ENCODE measurements at places on chromosomes 3 and 15.

GRCh38 chr3:197575362-197575761 is 19.6 kb upstream of the BDH1 start:
- no peak for DNase-seq

- no peak for DNase-seq
Observed at GRCh38 chr3:4496087-4496452, 2.9 kb downstream of the ITPR1 start.

DNA sequence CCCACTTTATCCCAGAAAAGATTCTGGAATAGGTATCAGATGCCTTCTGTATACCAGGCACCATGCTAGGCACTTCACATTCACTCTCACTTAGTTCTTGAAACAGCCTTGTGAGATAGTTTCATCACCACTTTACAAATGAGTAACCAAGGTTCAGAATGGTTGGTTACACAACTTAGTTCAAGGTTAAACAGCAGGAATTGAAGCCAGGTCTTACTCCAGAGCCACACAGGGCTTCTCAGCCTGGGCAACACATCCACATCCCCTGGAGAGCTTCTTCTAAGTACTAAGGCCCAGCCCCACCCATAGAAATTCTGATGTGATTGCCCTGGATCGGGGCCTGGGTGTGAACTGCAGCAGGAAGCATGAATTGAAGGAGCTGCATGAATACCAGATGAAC is 18.6 kb downstream of the WHAMM start:
- DNase-seq = no peak

GRCh38 chr15:85702321-85703101 is 92.2 kb downstream of the KLHL25 start:
- DNase-seq = no peak

DNA sequence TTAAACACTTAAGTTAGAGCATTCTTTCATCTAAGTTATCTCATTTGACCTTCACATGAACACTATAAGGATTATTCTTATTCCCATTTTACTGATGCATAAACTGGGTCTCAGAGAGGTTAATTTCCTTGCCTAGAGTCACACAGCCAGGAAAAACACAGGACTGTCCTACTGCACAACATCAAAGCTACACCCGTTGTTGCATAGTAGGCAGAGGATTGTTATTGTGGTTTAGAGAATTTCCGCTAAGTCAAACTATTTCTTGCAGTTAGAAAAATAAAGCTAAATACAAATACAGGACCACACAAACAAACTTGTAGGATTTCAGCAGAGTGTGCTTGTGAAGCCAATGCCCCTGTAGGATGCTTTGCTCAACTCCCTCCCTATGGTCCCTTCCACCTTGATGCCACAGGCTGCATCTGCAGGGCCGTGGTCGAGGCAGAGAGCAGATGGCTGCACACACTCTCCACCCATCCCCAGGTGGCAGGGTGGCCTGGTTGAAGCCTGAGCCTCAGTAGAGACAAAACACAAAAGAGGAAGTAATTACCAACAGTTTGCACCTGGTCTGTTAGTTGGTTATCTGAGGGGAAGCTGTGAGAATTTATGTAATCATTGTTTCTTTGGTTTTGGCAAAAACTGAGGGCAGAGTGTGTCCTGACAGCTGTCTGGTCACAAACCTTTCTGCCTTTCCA is 41.1 kb upstream of the SKOR1 start:
- no peak for DNase-seq

DNA sequence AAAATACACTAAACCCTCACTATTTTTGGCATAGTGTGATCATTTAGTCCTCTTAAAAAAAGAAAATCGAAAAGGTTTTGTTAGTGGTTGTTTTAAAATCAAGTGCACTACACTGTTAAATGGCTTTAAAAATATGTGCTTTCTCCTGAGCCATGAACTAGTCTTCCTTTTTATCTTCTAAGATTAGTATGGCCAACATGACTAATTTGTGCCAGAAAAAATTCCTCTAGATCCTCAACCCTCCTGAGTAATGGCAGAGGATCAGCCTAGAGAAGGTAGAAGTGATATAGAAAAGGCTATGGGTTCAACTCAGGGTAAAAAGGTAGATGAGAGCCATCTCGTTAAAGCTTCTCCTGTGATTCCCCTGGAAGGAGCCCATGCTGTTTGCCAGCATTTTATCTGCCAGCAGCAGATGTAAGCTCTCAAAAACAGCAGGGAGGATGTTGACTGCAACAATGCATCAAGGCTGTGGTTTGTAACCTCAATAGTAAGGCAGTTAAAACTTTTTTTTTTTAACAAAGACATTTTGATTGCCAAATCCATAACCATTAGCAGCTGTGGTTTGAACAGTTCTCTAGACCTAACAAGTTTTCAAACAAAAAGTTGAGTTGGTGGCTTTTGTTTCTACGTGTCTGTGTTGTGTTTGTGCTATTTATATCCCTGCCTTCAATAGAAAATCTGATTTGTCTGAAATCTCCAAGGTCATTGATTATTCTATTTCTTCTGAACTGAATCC is 30.2 kb upstream of the ZNF609 start:
- DNase-seq = peak; percentile 10

All from stimulated activated CD8-positive, alpha-beta memory T cell treated with anti-CD3 and anti-CD28 coated beads, Interleukin-7, amount 100 ng/mL, for 1 hour (primary cell).